ENCODE measurements at places on chromosomes 12 and 14.

GRCh38 chr12:6492838-6493496, at the start of gene MRPL51:
MRPL51 (minus strand) TSS chr12:6493262; CDS start chr12:6493136, 126 bp downstream.
- peak within 1 kb of the TSS; percentile 97 for H3K4me3 ChIP-seq
- H3K27ac ChIP-seq, result peak within 1 kb of the TSS; percentile 98
- DNase-seq, result peak; percentile 98
- no peaks in the 10 kb centered on the region for H3K27me3 ChIP-seq

DNA sequence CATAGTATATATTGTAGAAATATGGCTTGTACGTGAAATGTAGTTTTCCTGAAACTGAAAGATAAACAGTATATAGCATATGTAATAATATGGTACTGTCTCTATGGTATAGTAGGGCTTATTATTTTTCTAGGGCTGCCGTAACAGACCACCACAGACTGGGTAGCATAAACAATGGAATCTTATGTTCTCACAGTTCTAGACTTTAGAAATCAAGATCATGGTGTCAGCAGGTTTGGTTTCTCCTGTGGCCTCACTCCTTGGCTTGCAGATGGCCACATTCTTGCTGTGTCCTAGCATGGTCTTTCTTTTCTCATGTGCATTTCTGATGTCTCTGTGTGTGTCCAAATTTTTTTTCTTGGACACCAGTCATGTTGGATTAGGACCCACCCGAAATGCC, 155.8 kb downstream of the TMTC2 start:
- no peak overlapping the region for H3K4me3 ChIP-seq
- no peaks in the 10 kb centered on the region for H3K27me3 ChIP-seq
- H3K4me1 ChIP-seq, result no peaks in the 10 kb centered on the region
- H3K36me3 ChIP-seq, result no peaks in the 10 kb centered on the region
- no peak overlapping the region for H3K27ac ChIP-seq

DNA sequence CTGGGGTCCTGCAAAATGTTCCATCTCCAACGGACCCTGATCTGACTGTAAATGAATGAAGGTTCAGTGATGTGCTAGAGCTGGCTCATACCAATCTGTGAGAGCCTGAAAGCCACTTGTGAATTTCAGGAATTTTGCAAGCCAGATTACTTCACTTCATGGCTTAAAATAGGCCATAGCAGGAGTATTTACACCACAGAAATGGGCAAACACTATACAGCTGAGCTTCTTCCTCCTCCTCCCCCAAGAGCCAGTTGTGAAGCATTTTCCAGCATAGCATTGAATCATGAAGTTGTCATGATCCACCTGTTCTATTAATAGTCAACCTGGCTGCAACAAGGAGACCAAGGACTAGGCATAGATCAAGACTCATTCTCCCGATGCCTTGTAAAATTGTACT, 141.3 kb upstream of the RASSF8 start:
- H3K27me3 ChIP-seq, result no peaks in the 10 kb centered on the region
- H3K36me3 ChIP-seq, result no peaks in the 10 kb centered on the region
- H3K27ac ChIP-seq, result no peak overlapping the region
- H3K4me3 ChIP-seq, result no peak overlapping the region

- no peaks in the 10 kb centered on the region for H3K27me3 ChIP-seq
- no peak within 1 kb of the TSS for H3K4me3 ChIP-seq
- no peak within 1 kb of the TSS for H3K27ac ChIP-seq
- no peaks in the 10 kb centered on the region for H3K36me3 ChIP-seq
- no peak for DNase-seq
Measured at GRCh38 chr14:24071144-24071697, at the start of gene CPNE6. CPNE6 (plus strand) TSS chr14:24071562; CDS start chr14:24072937, 1,375 bp downstream.

GRCh38 chr12:132502149-132502881, 12.4 kb downstream of the FBRSL1 start:
- no peak for DNase-seq
- no peak overlapping the region for H3K27ac ChIP-seq
- H3K36me3 ChIP-seq, result no peaks in the 10 kb centered on the region

GRCh38 chr12:51601241-51601640, 10.2 kb downstream of the SCN8A start:
- no peaks in the 10 kb centered on the region for H3K4me1 ChIP-seq
- H3K27ac ChIP-seq, result no peak overlapping the region
- H3K4me3 ChIP-seq, result no peak overlapping the region
- no peak for DNase-seq

Measured in natural killer cell treated with Interleukin-12 subunit alpha and Interleukin-12 subunit beta and Interleukin-15 and Interleukin-18, amount 100 ng/mL, for 72 hours (primary cell).